Pulmonary artery endothelial cell (primary cell): ENCODE measurements at places on chromosomes 3 and 15. TPM values are rescaled to one million over a fixed set of nuclear protein-coding genes. Genes with fewer than 3 reads are reported as not detected.

IMPG2 gene
- 0.33 and 0.78 TPM in 2 replicates for total RNA-seq

ALDH1L1 gene
- total RNA-seq: not detected in 2 replicates

SLC28A1 gene
- not detected in 2 replicates for total RNA-seq

SOX14 gene
- not detected in 2 replicates for total RNA-seq

GRCh38 chr3:164095279-164095678 lies 983.0 kb downstream of the SI start:
- no peak for DNase-seq

SAMD7 gene
- total RNA-seq: not detected in 2 replicates

- no peak for DNase-seq
Observed at GRCh38 chr3:184352149-184352785, 9.1 kb downstream of the CLCN2 start.

DNA sequence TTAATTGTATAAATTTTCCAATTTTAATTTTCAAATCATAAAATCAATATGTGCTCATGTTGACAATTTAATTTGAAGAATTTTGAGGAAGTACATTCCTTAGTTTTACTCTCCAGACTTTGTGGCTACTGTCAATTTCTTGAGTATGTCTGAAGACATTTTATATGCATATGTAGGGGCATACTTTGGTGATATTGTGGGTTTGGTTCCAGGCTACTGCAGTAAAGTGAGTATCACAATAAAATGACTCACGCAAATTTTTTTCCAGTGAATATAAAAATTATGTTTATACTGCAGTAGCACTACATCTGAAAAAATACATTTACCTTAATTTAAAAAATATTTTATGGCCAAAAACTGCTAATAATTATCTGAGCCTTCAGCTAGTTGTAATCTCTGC lies 123.2 kb upstream of the PLCL2 start:
- DNase-seq: no peak
